ENCODE measurements at places on chromosomes 7 and 10.

DNA sequence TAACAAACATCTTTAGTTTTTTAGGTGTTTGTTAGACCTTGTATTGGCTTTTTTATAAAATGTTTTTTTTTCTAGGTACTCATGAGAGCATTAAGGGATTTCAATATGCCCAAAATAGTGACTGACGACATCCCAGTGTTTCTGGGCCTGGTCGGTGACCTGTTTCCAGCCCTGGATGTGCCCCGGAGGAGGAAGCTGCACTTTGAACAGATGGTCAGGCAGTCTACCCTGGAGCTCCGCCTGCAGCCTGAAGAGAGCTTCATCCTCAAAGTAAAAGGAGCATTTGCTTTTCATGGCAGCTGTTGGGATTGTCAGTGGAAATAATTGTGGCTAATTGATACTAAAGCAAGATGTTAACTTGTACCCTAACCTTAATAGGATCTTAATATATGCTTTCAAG is 161.5 kb downstream of the DNAH11 start:
- DNase-seq: no peak

- DNase-seq: no peak
These were observed 119.1 kb downstream of the PHTF2 start for GRCh38 chr7:77917500-77918262.

DNA sequence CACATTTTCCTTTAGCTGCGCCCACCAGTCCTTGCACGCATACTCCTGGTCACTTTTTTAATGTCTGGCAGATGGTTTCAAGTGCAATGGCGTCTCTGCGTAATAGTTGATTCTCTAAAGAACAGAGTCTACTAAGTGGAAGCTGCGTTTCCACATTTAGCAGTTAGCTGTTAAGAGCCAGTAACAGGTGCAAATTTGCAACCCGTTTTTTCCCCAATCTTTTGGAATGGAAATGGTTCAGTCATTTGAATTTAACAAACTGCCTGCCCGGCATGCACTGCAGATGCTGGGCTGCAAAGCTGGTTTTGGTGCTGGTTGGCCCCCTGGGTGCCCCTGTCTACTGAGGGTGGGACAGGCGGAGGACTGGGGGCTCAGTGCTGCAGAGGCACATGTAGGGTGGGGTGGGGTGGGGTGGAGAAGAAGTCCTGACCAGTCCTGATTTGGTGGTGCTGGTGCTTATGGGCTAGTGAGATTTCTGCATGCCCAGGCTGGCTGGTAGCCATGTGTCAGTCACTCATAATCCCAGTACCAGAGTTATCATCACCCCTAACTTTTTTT is 43.9 kb downstream of the CUX1 start:
- DNase-seq: no peak

- no peak for DNase-seq
These were observed 6.9 kb upstream of the SH2D4B start for GRCh38 chr10:80530816-80531215.

- DNase-seq: no peak
These were observed 40.0 kb downstream of the GHRHR start for GRCh38 chr7:31003721-31004120.

DNA sequence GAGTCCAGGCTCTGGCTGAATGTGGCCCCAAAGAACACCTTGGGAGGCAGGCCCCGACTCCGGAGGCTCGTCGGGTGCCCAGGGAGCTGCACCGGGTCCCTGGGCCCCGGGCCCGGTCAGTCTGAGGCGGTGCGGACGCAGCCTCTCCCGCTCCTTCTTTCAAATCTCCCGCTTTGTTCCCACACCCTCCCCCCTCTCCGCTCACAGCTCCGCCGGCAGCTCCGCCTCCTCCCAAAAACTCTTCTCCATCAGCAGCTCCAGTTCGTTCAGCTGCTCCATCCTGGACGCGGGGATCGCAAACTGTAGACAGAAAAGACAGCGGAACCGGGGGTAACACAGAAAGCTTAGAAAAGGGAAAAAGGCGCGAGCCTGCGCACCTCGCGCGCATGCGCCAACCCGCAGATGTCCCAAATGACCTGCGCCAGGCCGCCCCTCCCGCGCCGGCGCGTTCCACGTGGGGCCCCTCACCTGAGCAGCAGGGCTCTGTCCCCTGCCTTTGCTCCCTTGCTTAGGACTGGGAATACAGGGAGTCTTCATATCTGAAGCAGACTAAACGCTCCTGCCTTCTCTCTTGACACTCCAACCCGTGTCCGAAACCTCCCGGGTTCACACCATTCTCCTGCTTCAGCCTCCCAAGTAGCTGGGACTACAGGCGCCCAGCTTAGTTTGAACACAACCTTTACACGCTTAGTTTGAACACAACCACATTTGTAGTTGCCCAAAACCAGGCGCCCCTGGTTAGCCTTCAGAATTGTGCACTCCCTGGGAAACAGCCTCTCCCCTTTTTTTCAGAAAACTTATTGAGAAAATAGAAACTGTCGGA is at the start of gene DNA2:
Gene DNA2, minus strand, starts transcription at position 388 of the 823 bp plus-strand sequence. Its CDS starts 109 bp downstream, at position 279.
- DNase-seq: peak; percentile 40

DNA sequence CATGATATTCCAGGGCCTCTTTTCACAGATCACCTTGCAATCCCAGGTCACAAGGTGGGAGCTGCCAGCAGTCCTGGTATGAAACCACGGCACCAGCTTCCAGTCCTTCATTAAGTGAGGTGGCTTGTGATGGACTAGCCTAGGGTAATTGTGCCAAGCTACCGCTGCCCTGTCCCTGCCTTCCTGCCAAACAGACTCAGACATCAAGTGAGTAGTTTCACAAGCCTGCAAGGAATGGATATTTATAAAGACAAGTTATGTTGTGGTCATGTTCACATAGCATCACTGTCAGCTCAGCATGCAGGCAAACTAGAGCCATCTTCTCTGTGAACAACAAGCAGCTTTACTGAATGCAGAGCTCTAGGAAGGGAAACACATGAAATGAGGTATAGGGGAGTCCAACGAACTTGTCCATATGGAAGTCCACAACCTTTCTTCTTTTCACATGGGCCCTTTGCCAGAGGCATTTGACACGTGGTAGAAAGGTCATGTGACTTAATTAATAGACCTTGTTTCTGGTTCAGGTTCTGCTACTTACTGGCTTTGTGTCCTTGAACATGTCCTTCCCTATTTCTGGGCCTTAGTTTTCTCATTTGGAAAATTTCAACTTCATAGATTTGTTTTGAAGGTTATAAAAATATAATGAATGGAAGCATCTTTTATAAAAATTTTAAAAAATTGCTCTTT is 1061.2 kb downstream of the KCNMA1 start:
- no peak for DNase-seq

Measured in central memory CD8-positive, alpha-beta T cell (primary cell).